H1 (cell line): ENCODE measurements at places on chromosomes 7 and 10.
A peak's percentile ranks its signal among the peaks of the same experiment; 100 is the strongest.

DNA sequence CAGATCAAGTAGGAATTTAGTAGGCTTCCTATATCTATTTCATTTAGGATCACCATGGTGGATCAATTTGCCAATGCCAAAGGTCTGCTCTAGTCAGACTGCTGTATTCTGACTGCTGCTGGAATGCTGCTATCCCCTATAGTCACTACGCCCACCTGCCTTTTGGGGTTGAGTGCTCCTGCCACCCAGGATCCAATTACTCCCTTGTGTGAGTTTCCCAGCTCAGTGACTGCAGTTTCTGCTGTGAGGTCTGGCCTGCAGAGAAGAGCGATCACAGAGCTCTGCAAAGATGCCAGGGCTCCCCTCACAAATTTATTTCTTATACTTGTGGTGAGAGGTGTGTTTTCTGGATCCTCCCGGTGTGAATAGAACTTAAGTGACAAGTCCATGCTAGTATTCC lies 88.1 kb upstream of the FOXI2 start:
- H3K27ac ChIP-seq: no peak overlapping the region
- H3K27me3 ChIP-seq: no peaks in the 10 kb centered on the region
- H3K4me1 ChIP-seq: no peaks in the 10 kb centered on the region
- no peak for DNase-seq
- no peak overlapping the region for H3K4me3 ChIP-seq
- no peaks in the 10 kb centered on the region for H3K36me3 ChIP-seq

DNA sequence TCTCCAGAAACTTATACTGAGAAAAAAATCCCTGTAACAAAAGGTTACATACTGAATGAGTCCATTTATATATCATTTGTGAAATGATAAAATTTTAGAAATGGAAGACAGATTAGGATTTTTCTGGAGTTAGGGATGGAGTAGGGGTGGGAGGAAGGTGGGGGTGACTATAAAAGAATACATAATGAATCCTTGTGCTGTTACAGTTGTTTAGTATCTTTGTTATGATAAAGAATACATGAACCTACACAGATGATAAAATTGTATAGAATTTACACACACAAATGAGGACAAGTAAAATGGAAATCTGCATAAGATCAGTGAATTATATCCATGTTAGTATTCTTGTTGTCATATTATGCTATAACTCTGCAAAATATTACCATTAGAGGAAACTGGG lies 41.7 kb upstream of the CCSER2 start:
- no peak overlapping the region for H3K4me3 ChIP-seq
- H3K4me1 ChIP-seq: no peaks in the 10 kb centered on the region
- H3K36me3 ChIP-seq: no peaks in the 10 kb centered on the region
- no peaks in the 10 kb centered on the region for H3K27me3 ChIP-seq
- no peak for DNase-seq
- H3K27ac ChIP-seq: no peak overlapping the region

GRCh38 chr7:82851121-82851520 lies 311.6 kb downstream of the PCLO start:
- H3K27ac ChIP-seq: no peak overlapping the region
- no peak overlapping the region for H3K4me3 ChIP-seq
- no peaks in the 10 kb centered on the region for H3K4me1 ChIP-seq
- no peaks in the 10 kb centered on the region for H3K36me3 ChIP-seq
- no peaks in the 10 kb centered on the region for H3K27me3 ChIP-seq
- DNase-seq: no peak

GRCh38 chr7:45118889-45119331 lies 7.4 kb upstream of the TBRG4 start:
- H3K4me1 ChIP-seq: peaks cover 4% of the 10 kb centered on the region; the same call in 1 of the 2 replicates
- H3K4me3 ChIP-seq: no peak overlapping the region
- DNase-seq: no peak
- H3K36me3 ChIP-seq: no peaks in the 10 kb centered on the region
- no peak overlapping the region for H3K27ac ChIP-seq

GRCh38 chr7:134533288-134533771 lies 6.0 kb downstream of the AKR1B10 start:
- no peaks in the 10 kb centered on the region for H3K27me3 ChIP-seq
- no peak for DNase-seq
- H3K36me3 ChIP-seq: no peaks in the 10 kb centered on the region
- H3K4me3 ChIP-seq: no peak overlapping the region
- no peaks in the 10 kb centered on the region for H3K4me1 ChIP-seq
- H3K27ac ChIP-seq: no peak overlapping the region

GRCh38 chr7:147516391-147516790 lies 1074.2 kb upstream of the C7orf33 start:
- no peak overlapping the region for H3K27ac ChIP-seq
- DNase-seq: no peak
- no peaks in the 10 kb centered on the region for H3K4me1 ChIP-seq
- no peaks in the 10 kb centered on the region for H3K36me3 ChIP-seq
- H3K4me3 ChIP-seq: no peak overlapping the region

- H3K4me1 ChIP-seq: no peaks in the 10 kb centered on the region
- H3K27me3 ChIP-seq: no peaks in the 10 kb centered on the region
- H3K4me3 ChIP-seq: no peak overlapping the region
- no peak for DNase-seq
- no peak overlapping the region for H3K27ac ChIP-seq
- H3K36me3 ChIP-seq: no peaks in the 10 kb centered on the region
Observed at GRCh38 chr7:111985798-111986197, 220.4 kb downstream of the DOCK4 start.

DNA sequence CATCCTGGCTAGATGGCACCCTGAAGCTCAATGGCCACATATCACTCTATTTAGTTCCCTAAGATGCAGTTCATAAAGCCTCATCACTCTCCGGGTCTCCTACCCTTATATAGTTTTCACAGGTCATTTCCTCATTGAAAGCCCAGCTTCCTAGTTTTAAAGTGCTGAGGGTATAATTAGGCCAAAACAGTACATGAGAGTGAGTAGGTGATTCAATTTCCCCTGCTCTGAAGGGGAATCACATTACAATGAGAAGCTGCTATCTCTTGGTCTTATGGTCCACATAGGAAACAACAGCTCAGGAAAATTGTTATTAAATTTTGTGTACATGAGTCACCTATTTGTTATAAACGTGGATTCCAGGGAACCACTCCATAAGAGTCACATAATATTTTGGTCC lies 162.0 kb downstream of the SEMA3E start:
- no peak overlapping the region for H3K27ac ChIP-seq
- no peaks in the 10 kb centered on the region for H3K36me3 ChIP-seq
- no peaks in the 10 kb centered on the region for H3K4me1 ChIP-seq
- DNase-seq: no peak

GRCh38 chr10:110174816-110175215 lies 32.6 kb upstream of the MXI1 start:
- H3K27ac ChIP-seq: no peak overlapping the region
- no peaks in the 10 kb centered on the region for H3K36me3 ChIP-seq
- no peak for DNase-seq
- H3K27me3 ChIP-seq: peaks cover 74% of the 10 kb centered on the region
- H3K4me1 ChIP-seq: peaks cover 19% of the 10 kb centered on the region

- H3K4me1 ChIP-seq: no peaks in the 10 kb centered on the region
- no peaks in the 10 kb centered on the region for H3K36me3 ChIP-seq
- H3K4me3 ChIP-seq: no peak overlapping the region
- peak; percentile 69 for DNase-seq
- no peaks in the 10 kb centered on the region for H3K27me3 ChIP-seq
Observed at GRCh38 chr7:42186151-42186550, 50.9 kb downstream of the GLI3 start.

- no peak overlapping the region for H3K4me3 ChIP-seq
- no peak for DNase-seq
- H3K27me3 ChIP-seq: no peaks in the 10 kb centered on the region; the same call in 1 of the 2 replicates
Observed at GRCh38 chr7:5630670-5631069, 150.8 kb downstream of the RNF216 start.

GRCh38 chr7:111958431-111958830 lies 247.8 kb downstream of the DOCK4 start:
- no peaks in the 10 kb centered on the region for H3K36me3 ChIP-seq
- no peak for DNase-seq
- no peak overlapping the region for H3K4me3 ChIP-seq

DNA sequence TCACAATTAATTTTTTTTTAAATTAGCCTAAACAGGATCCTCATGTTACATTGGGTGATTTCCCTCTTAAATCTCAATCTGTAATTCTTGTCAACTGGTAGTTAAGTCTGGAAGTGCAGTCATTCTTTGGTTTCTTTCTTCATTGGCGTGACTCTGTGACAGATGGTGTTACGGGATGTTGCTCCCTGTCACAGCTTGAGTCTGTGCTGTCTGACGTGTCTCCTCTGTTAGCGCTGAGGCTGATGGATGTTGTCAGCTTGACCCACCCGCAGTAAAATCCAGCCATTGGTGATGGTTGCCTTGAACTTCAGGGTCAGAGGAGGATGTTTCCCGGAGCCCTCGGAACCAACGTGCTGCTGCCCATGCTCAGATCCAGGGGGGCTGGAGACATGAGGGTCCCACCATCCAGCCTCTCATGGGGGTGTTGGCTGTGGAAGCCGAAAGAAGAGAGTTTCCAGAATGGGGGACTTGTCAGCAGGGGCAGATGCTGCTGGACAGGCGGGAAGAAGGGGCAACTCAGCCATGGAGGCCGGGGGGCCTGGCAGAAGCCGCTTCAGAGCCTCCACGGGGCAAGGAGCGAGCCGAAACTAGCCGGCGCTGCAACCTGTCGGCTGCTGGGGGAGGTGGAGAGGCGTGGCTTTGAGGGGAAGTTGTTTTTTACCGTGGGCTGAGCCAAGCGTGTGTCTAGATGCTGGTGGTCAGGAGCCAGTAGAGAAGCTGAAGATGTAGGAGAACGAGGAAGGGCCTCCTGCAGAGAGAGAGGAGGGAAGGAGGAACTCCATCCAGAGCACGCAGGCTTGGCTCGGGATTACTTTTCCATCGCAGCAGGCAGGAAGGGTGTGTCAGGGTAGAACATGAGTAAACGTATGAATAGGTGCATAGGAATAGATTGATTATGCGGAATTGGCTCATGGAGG lies 3.5 kb downstream of the SUN1 start:
- no peaks in the 10 kb centered on the region for H3K27me3 ChIP-seq
- H3K4me1 ChIP-seq: no peaks in the 10 kb centered on the region; the same call in 1 of the 2 replicates
- H3K36me3 ChIP-seq: peaks cover 15% of the 10 kb centered on the region; the same call in 1 of the 2 replicates
- DNase-seq: no peak
- H3K4me3 ChIP-seq: no peak overlapping the region
- H3K27ac ChIP-seq: no peak overlapping the region

DNA sequence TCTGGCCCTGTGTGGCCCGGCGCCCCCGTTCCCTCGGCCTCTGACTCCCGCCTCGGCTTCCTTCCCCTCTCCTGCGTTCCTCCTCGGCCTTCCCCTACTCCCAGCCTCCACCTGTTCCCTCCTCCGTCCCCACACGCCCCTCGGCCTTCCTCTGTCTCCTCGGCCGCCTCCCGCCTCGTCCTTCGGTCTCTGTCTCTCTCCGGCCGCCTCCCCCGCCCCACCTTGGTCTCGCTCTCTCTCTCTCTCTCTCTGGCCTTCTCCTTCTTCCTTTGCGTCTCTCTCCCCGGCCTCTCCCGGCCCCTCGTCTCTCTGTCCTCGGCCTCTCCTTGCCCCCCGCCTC lies 588 bp downstream of the GET4 start:
- H3K27me3 ChIP-seq: no peaks in the 10 kb centered on the region
- H3K36me3 ChIP-seq: no peaks in the 10 kb centered on the region
- peak overlapping the region; percentile 81 for H3K27ac ChIP-seq
- DNase-seq: no peak
- peaks cover 5% of the 10 kb centered on the region for H3K4me1 ChIP-seq

GRCh38 chr10:16681521-16681920 lies 135.7 kb downstream of the RSU1 start:
- no peaks in the 10 kb centered on the region for H3K36me3 ChIP-seq
- no peaks in the 10 kb centered on the region for H3K27me3 ChIP-seq
- no peak for DNase-seq
- H3K4me1 ChIP-seq: no peaks in the 10 kb centered on the region

DNA sequence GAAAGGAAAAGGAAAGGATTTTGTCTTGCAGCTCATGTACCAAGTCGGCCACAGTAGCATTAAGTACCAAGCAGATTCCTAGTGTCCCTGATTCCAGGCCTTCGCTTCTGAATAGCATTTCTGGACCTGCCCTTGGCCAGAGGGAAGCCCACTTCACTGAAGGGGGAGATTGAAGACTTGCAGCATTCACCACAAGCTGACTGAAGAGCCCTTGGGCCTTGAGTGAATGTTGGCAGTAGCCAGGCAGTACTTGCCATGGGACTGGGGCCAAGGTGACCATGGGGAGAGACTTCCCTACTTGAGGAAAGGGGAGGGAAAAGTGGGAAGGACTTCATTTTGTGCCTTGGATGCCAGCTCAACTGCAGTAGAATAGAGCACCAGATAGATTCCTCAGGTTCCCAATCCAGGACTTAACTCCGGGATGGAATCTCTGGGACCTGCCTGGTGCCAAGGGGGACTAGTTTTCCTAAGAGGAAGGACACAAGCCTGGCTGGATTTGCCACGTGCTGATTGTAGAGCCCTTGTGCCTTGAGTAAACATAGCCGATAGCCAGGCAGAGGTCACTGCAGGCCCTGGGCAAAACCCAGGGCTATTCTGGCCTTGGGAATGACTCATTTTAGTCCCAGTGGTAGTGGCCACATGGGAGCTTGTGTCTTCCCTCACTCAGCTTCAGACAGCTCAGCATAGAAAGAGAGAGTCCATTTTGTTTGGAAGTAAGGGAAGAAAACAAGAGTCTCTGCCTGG lies 141.7 kb upstream of the KCND2 start:
- H3K36me3 ChIP-seq: no peaks in the 10 kb centered on the region
- no peaks in the 10 kb centered on the region for H3K4me1 ChIP-seq
- no peak overlapping the region for H3K27ac ChIP-seq
- H3K27me3 ChIP-seq: no peaks in the 10 kb centered on the region
- H3K4me3 ChIP-seq: no peak overlapping the region
- DNase-seq: no peak

DNA sequence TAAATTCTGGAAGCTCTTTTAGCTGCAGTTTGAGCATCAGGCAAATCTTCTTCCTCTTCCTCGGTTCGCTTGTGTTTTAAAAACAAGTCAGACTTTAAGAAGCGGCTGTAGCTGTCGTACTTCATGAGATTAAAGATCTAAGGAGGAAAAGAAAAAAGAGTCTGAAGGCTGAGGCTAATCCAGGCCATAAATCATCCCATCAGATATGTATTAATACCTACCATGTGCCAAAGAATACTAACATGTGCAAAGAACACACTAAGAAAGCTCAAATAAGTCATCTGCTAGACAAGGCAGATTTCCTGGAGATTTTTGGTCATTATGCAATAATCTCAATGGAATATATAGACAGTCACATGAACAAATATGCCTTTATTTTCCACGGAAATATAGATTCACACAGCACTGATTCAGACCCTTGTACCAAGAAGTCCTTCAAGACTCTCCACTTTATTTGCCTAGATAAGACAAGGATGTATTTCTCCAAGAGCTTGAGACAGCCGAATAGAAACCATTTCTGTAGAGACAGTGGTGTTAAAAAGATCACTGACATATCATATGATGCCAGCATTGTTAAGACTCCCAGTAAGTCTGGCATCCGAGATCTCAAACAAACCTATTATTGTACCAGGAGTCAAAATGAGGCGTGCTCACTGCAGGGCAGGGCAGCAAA lies 42.3 kb downstream of the RGS10 start:
- H3K4me3 ChIP-seq: no peak overlapping the region
- H3K36me3 ChIP-seq: no peaks in the 10 kb centered on the region
